Stimulated activated CD8-positive, alpha-beta memory T cell treated with anti-CD3 and anti-CD28 coated beads, Interleukin-4, amount 100 ng/mL, for 1 hour (primary cell): ENCODE measurements at places on chromosomes 3 and 15.

DNA sequence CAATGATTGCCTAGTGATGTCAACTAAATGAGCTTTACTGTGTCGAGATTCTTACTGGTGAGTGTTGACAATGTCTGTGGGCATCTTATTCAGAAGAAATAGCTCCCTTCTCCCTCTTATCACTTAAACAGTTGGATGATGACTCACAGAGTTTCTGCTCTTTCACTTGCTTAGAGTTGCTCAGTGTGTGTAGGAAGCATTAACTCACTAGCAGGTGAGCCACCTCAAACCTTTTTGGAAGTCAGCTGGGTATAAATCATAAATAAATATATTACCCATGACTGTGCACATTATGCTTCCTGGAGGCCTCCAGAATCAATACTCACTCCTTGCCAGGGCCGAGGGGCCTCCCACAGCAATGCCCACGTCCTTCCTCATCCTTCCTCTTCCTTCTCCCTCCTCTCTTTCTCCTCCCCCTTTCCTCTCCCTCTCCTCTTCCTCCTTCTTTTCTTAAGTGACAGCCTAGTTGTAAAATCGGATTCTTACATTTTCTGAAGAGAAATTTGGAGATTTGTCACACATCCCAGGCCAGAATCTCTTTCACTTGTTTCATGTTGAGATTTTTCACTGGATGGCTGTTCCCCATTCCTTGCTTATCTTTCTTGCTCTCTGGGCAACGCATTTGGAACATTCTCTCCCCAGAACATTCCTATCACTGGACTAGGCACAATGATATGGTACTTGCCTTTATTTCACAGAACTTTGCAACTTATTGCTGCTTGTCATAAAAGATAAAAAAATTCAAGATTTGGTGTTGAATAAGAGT lies 17.5 kb downstream of the SHC4 start:
- no peak for DNase-seq

GRCh38 chr15:54979964-54980363 lies 216.8 kb downstream of the RSL24D1 start:
- DNase-seq = no peak

DNA sequence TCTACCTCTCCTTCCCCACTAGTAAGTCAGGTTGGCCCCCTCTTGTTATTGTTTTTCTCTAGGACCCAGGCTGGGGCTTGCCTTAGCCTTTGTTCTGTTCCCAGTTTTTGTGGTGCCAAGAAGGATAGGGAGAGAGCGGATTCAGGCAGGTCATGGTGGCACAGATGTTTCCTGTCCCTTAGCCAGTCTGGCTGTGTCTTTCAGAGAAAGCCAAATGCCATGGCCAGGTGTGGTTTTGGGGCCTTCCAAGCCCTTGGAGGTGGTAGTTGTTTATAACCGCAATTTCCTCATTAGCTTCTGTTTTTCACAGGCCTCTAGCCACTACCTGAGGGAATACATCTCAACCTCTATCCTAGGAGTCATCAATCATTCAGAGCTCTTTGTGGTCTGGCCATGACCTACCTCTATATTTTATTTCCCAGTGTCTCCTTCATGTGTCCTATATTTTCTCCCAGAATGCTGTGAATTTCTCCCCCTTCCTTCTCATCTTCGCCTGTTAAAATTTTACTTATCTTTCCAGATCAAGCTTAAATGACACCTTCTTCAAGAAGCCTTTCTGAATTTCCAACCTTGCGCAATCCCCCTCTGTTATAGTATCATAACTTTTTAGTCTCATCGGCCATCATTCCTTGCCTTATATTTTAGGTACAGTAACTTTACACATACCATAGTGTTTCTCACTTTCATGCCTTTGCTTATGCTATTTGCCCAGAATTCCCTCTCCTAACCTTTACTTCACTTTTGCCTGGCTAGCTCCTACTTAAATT lies 38.2 kb downstream of the TIMP4 start:
- no peak for DNase-seq

GRCh38 chr3:193552923-193553322 lies 1.8 kb downstream of the ATP13A4 start:
- no peak for DNase-seq

DNA sequence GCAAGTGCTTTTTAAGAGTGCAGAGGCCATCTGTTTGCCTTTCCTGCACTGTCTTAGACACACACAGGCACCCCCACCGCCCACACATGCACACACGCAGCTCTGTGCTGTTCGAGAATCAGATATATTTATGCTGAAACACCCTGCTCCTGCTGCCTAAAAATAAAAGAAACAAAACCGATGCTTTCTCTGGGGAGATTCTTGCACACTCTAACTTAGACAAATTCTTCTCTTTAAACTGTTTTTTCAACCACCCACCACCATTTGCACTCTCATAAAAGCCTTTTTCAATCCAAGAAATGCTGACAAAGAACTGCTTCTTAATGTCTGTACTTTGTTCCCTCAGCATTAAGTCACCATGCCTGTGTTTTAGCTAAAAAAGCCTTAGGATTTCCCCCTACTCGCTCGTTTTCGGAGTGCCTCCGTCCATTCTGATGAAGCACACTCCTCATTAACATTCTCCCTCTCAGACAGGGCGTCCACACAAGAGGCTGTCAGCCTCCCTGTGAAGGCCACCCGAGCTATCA lies 26.2 kb downstream of the SLC12A8 start:
- DNase-seq = no peak

- DNase-seq = no peak
These were observed 30.9 kb downstream of the FNDC3B start for GRCh38 chr3:172070269-172070668.

- DNase-seq = no peak
These were observed 47.0 kb downstream of the OXNAD1 start for GRCh38 chr3:16311960-16312451.

DNA sequence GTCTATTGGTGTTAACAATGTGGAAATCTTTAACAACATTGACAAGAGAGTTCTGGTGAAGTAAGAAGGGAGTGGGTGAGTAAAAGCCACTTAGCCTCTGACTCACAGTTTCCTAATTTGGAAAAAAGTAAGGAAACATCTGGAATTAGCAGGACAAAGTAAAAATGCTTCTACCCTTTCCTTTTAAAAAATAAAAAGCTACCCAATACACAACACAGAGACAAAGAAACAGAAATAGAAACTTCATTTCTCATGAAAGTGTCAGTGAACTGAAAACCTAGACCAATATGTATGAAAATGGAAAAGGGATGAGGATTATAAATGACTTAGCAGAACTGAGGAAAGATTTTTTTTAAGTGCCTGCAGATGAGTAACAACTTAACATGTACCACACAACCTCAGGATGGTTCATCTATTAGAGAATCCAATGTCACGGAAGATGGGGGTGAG lies 65.4 kb downstream of the SSR3 start:
- no peak for DNase-seq

- no peak for DNase-seq
These were observed 2.5 kb upstream of the HHLA2 start for GRCh38 chr3:108293858-108294257.

DNA sequence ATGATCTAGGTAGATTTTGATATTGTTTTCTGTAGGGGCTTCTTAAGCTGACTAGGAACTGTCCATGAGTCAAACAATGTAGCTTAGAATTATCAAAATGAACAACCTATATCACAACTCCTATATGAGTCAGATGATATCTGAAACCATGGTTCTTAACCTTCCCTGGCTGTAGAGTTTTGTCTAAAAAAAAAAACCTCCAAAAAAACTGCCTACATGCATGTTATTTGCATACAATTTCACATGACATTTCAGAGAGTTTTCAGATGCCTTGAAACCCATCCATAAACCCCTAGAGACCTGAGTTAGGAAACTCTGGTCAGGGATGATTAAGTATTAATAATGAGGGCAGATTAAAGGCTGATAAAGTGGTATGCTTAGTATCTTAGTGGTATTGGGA lies 157.0 kb downstream of the CHST2 start:
- no peak for DNase-seq

GRCh38 chr3:3065876-3066275 lies 44.3 kb downstream of the IL5RA start:
- no peak for DNase-seq

- no peak for DNase-seq
These were observed 77.0 kb upstream of the HEG1 start for GRCh38 chr3:125132815-125133214.

DNA sequence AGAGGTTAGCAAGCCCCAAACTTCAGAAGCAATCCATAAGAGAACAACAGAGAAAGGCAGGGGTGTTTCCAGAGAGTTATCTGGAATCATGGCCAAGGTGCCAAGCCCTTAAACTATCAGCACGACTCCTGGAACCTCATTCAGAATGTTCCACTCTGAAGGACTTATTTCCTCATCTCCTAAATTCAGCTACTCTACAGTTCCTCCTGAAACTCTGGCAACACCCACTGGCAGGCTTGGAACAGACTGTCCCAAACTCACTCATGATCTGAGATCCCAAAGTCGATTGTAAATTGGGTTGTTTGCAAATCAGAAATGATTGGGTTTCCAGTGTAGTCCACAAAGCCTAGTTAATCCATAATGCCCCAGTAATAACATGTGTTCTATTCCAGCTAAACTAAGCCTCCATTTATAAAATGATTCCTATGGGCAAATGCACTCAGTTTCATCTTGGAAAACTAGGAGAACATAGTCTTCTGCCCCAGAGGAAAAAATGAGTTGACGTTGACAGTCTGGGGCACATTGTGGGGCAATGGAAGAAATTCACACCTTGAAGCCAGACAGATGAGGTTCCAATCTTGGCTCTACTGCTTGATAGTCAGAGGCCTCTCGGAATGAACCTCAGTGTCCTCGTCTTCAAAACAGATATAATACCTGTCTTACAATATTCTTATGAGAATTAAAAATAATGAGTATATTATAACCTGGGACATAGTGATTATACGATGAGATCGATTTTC lies 65.9 kb downstream of the SLCO2A1 start:
- DNase-seq = no peak

- DNase-seq = no peak
These were observed 163.6 kb downstream of the FAM43A start for GRCh38 chr3:194849166-194849875.

GRCh38 chr3:102092617-102093466 lies 243.5 kb downstream of the NFKBIZ start:
- no peak for DNase-seq

DNA sequence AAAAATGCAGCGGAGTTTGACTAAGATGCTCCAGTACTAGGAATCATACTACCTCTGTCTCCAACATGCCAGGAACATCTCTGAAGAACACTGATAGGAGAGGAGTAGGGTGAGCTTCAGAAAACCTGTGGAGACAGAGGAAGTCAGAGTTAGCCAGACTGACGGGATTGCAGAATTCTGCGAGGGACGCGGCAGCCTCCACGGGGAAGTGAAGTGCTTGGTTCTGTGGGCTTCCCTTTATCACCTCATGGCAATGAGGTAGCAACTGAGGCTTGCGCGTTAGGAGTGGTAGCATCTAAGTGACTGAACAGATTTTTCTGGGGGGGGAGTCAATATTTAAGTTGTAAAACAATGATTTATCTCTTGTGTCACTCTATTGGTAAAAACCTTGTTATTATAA lies 226.3 kb downstream of the MCTP2 start:
- DNase-seq = no peak

DNA sequence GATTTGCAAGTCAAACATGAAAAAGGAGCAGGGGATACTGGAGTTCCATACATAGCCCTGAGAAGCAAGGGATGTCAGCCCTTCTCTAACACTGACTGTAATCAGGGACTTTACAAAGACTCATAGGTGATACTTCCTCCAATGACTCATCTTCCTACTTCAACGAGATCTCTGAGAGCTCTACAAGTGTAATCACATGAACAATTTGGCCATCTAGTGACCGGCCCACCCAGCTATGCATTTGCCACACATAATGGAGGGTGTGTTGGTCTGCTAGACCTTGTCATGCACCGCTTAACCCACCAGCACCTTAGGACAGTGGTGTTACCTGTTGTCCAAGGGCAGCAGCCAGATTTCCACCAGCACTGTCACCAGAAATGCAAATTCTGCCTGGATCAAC lies 75.3 kb downstream of the NCEH1 start:
- no peak for DNase-seq

DNA sequence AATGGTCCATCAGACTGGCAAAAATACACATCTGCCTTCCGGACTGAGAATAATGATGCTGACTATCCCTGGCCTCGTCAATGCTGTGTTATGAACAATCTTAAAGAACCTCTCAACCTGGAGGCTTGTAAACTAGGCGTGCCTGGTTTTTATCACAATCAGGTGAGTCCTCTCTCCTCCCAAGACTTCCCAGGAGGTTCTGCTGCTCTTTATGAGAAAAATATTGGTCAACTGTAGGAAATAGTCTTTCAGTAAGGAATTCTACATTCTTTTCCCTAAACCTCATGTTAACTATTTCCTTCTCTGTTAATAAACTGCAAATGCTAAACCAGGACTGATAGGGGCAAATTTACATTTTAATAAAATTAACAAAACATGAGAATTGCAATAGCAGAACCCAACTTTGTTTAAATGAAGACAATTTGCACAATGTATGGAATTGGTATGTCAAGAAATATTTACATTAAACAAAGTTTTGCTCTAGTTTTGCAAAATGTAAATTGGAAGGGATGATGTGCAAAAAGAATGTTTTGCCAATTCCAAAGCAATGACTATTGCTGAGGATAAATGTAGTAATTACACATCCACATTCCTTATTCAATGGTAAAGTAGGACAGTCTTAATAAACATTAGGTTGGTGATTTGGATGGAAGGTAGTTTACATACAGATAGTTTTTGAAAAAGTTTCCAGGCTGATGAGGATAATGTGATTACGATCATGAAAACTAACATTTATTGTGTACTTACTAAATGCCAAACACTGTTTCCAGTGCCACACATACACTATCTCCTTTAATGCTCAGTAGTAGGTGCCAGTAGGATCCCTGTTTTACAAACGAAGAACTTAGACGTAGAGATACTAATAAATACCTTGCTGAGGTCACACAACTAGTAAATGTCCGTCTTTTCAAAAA lies 21.1 kb downstream of the UPK1B start:
- DNase-seq = no peak

GRCh38 chr15:76147906-76148570 lies 88.3 kb downstream of the TMEM266 start:
- DNase-seq = peak; percentile 34

- DNase-seq = no peak
These were observed 32.2 kb downstream of the NECTIN3 start for GRCh38 chr3:111103807-111104206.

DNA sequence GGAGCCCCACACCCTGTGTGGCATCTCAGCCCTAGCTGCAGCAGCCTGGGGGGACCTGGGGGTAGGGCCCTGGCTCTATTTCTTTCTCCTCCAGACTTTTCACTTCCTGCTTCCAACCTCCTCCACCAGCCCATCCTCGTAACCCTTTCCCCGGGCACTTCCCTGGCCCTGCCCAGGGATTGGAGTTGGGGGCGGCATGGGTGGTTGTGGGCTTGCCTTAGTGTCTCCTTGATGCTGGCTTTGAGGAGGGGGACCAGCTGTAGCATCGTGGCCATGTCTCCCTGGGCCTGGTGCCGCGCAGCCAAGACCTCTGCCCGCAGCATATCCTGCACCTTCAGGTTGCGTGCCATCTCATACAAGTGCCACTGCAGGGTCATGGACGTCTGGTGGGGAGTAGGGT lies 28.1 kb downstream of the CYP11A1 start:
- DNase-seq = no peak
